ENCODE measurements at places on chromosomes 5 and 9.

GRCh38 chr9:36843964-36844363 is 190.1 kb downstream of the PAX5 start:
- no peak for DNase-seq

- no peak for DNase-seq
Measured at GRCh38 chr5:88673253-88674105, 209.5 kb downstream of the MEF2C start.

GRCh38 chr5:120684749-120685415 is 220.8 kb downstream of the PRR16 start:
- no peak for DNase-seq

DNA sequence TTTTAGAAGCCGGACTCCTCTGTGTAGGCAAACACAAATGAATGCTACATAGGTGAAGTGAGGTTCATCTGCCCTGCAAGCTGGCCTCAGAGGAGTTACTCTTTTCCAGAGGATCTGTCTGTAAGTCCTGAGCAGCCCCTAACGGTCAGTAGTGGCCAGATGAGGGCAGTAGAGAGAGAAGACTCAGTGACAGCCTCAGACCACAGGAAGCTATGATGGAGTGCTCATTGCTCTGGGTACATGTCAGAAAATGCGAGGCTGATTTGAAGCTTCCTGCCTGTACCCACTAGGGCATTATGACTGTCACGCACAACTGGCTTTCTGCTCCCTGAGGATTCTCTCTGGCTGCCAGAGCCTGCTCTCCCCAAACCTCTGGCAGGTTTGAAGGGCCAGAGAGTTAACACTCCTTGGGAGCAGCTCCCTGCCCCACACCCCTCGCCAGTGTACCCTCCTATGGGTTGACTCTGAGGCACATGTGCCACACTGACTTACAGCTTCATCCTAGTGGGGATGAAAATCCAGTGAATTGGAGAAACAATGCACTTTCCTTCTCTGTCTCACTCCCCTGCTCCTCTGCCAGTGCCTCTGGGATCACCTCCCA is 141.5 kb downstream of the GABRG2 start:
- DNase-seq: peak; percentile 65
